ENCODE measurements at places on chromosomes 4 and X.

- no peak for DNase-seq
Observed at GRCh38 chr4:159495515-159496236, 392.8 kb downstream of the RAPGEF2 start.

DNA sequence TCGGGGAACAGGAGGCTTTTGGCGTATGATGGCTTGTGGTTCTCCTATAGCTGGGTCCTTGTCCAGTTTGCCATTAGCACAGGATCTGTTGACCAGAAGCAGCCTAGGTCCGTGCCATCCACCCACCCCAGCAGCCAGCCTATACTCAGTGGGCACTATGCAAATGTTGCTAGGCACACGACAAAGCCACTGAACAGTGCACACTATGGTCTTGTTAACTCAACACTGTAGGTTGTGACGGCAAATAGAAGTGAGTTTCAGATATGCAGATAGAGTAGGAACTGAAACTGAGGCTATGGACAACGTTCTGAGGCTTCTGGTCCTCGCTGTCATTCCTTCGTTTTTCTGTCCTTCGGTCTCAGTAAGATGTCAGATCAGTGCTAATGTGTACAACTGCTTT, 541.3 kb upstream of the TENM3 start:
- DNase-seq = no peak

DNA sequence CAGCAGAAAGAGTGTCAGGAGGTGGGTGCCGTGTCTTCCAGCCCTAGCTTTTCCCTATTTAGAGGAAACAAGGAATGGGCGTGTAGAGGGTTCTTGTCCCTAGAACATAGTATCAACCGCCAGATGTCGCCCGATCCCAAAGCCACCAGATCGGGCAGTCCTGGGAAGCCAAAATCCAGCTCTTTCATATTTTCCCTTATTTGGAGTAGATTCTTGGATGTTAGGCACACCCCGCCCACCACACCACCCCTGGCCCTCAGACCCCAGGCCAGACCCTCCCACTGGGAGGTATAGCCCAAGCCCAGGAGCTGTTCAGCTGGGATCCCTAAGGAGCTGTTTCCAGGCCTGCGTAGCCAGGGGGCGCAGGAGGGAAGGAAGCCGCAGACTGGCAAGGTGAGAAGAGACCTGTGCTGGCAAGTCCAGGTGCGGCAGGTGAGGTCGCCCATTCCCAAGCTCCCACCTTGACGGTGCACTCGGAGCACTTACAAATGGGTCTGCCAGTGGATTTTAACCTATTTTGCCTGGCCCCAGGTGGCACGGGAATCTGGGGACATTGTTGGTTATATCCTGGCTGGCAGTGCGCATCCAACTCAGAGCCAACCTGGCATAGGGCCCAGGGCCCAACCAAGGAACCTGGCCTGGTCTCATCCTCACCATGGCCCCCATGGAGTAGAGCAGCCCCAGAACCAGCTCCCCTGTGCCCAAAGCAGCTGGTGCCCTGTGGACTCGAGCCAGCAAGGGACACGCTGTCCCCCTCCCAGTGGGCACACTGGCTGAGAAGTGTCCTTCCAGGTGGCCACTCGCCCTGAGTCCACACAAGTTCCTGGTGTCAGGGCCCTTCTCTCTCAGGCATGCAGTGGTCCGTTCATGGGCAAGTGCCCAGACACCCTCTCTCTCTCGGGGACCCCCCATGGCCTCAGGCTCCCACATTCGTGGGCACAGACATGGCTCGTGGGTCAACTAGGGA, 811 bp downstream of the FLNA start:
- peak; percentile 43 for DNase-seq

DNA sequence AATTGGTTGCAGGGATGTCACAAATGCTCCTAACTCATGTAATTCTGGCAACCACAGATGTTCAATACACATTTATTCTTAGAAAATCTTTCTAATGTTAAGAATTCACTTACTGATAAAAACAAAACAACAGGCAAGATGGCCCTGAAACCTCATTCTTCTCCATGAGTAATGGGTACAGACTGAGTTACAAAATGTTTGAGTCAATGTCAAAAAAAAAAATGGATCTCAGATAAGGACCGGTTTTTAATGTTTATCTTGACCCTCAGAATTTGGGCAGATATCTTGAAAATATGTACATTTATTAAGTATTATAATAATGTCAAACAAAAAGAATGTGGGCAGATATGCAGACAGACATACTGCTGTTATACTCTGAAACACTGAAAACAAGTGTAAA, 1.8 kb upstream of the SULT1E1 start:
- DNase-seq = no peak

- no peak for DNase-seq
Observed at GRCh38 chrX:138759217-138759943, 47.9 kb upstream of the FGF13 start.

GRCh38 chr4:140877781-140878180, 121.6 kb upstream of the TBC1D9 start:
- no peak for DNase-seq

GRCh38 chr4:104015680-104016079, 295.9 kb upstream of the TACR3 start:
- no peak for DNase-seq

DNA sequence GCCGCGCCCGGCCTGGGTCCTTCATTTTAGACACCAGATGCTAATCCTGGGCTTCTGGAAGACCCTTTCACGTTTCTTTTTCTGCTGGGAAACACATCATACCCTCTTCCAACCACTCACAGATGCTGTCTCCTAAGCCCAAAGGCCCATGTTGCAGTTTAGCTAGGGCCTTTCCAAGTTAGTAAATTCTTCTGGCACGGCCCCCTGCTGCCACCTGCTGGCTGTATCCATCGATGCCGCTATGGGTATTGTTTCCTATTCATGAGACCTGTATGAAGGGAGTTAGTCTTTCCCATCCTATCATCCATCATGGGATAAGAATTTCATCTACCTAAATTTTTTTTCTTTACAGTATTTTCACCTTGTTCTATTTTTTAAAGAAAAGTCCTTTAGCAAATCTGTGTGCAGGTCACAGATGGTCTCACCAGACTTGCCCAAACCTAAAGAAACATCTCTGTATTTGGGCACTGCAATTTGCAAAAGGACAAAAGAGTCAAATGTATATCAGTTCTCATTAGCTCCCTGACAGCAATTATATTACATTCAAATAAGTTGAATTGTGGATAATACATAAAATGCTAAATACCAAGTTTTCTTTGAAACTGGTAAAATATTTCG, 37.8 kb upstream of the SLC9A7 start:
- DNase-seq = peak; percentile 78

- no peak for DNase-seq
Observed at GRCh38 chrX:80014141-80014940, at the start of gene TBX22. TBX22 (plus strand) TSS chrX:80014753; CDS start chrX:80022270, 7,517 bp downstream.

DNA sequence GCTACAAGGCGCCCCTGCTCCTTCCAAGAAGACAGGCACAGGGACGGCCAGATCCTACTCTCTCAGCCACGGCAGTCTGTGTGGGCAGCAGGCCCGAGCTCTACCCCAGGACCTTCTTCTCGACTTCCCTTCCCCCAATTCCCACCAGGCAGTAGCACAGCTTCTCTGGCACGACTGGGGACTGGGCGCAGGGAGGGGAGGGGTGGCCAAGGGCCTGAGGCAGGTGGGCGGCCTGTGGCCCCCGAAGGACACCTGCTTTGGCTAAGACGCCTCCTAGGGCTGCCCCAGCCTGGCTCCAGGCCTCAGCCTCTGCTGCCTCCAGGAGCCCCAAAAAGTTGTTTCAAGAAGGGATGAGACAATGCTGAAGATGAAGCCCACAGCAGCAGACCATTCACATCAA, 24.2 kb upstream of the IRF2 start:
- no peak for DNase-seq

DNA sequence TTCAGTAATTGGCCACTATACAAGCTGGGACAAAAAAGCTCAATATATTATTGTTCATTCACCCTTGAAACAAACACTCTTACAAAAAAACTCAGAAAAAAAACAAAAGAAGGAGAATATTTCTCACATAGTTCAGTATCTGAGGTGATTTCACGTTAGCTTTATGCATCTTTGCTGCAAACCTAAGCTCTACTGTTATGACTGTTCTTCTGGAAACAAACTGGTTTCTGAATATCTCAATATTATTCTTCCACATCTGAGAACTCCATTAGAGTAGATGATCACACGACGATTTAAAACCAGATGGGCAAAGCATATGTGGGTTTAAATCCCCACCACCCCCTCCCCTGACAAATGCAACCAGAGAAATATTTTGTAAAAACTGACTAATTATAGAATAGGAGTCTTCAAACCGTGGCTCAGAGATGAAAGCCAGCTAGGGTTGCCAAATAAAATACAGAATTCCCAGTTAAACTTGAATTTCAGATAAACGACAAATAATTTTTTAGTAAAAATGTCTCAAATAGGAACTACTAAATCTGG, 182.0 kb upstream of the FAM241A start:
- no peak for DNase-seq

GRCh38 chr4:81562093-81562492, 90.4 kb upstream of the RASGEF1B start:
- DNase-seq = no peak

- DNase-seq = no peak
Observed at GRCh38 chr4:79364061-79364460, 38.2 kb upstream of the NAA11 start.

DNA sequence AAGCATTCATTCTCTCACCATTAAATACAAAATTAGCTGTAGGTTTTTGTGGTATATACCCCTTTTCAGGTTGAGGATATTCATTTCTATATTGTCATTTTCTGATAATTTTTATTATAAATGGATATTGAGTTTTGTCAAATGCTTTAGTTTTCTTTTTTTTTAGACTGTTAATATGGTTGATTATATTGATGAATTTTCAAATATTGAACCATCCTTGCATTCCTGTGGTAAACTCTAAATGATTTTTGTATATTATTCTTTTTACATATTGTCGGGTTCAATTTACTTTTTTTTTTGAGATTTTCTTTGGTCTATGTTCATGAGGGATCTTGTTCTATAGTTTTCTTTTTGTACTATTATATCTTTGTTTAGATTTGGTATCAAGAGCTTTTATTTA, 165.1 kb downstream of the GPAT3 start:
- no peak for DNase-seq

DNA sequence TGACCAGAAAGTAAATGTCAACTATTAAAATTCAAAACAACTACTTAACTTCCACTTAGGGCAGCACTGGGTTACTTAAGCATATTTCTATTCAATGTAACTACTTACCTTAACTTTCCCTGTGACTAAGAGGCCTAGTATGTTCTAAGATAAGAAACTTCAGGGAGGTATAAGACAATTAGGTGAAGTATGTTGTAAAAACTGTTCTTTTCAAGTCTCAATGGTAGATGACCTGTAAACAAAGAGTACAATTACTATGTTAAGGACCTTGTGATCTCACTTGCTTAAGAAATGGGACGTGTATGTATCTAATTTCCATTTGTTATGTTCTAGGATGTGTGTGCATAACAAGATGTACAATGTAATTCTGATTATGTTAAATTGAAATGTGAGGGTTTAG, 960.5 kb downstream of the CCSER1 start:
- no peak for DNase-seq

- no peak for DNase-seq
Observed at GRCh38 chr4:119653990-119654389, 25.4 kb upstream of the PDE5A start.

DNA sequence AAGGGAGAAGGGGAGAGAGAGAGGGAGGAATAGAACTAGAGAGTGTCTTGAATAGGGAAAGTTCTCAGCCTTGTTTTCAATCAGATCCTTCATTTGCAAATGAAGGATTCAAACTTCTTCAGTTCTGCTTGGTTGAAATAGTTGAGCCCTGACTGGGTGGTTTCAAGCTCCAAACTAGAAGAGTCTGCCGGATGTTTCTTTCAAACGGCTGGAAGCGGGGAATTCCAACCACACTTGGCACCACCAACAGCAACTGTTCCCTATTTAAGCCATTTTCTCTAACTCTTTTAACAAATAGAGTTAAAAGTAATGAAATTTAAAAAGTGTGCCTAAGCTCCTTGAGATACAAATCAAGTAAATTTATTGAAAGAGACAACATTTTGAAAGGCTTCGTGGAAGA, 67.5 kb upstream of the DDX60 start:
- peak; percentile 23 for DNase-seq

DNA sequence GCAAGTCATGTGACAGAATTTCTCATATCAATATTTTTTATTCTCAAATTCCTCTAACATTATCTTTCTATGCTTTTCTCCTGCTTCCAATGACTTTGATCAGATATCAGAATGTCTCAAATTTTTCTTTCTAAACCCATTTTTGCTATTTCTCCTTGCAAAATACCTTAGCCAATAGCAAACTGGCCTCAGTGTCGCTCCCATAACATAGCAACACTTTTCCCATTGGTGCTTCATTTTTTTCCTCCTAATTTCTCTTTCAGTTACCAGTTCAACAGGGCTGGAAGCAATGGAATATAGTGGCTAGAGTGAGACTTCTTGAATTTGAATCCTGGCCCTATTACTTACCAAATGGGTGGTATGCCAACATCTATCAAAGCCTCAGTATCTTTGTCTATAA, 1091.6 kb downstream of the C4orf33 start:
- DNase-seq = no peak

DNA sequence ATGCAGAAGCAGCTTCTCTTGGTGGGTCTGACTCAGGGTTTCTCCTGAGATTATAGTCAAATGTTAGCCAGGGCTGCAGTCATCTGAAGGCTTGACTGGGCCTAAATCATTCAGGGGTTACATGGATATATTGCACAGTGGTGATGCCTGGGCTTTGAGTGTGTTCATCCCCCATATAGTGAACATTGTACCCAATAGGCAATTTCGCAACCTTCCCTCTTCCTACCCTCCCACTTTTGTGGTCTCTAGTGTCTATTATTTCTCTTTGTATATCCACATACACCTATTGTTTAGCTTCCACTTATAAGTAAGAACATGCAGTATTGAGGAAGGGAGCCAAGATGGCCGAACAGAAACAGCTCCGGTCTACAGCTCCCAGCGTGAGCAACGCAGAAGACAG, 90.3 kb upstream of the CAMK2D start:
- DNase-seq = no peak

DNA sequence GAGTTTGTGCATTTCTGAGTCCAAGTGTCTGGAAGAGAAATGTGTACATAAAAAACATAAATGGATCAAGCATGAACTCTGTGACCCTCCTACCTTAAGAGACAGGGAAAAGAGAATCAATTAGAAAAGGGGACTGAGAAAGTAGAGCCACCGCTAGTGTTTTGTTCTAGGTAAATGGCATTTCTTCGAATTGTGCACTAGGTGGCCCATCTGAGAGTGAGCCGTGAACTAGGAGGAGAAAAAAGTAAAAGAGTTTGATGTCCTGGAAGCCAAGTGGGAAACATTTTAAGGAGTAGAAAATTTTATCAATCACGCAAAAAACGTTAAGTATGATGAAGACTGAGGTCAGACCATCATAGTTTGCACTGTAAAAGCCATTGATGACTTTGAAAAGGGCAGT, 55.1 kb downstream of the NAF1 start:
- peak; percentile 5 for DNase-seq

Data from AG08395 (cell line).